Fibroblast of upper back skin (primary cell): ENCODE measurements at places on chromosomes 16 and 17.

- no peak for DNase-seq
Observed at GRCh38 chr17:68228817-68229570, 18.8 kb upstream of the AMZ2 start.

DNA sequence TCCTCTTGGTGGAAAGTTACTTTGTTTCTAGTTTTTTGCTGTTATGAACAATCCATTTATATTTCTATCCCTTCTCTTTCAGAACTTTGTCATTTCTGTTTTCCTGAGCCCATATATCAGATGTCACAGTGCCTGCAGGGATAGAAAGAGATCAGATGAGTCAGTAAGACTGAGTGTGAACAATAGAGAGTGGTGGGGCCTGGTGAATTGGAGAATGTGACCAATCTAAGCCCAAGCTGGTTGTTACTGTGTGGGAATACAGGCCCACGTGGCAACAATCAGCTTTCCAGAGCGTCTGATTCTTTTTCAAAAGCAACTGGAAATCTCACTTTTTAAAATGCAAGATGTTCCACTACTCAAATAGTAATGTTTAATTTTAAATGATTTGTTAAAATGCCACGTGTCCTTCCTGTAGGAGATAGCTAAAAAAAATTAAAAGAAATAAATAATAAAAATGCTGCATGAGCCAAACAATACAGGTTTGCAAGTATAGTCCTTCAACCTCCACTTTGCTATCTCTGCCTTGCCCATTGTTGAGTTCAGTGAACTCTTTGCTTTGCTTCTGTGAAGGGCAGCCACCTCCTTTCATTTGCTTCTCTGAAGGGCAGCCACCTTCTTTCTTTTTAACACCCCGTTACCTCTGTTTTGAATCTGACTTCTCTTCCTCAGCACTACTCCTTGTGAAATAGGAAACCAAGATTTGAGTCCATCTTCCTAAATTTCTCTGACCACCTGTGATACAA, 9.6 kb downstream of the DCTN5 start:
- DNase-seq: no peak

- no peak for DNase-seq
Observed at GRCh38 chr16:1680361-1680760, 2.3 kb downstream of the JPT2 start.

GRCh38 chr17:4130715-4131114, 12.1 kb downstream of the ZZEF1 start:
- peak; percentile 31 for DNase-seq

DNA sequence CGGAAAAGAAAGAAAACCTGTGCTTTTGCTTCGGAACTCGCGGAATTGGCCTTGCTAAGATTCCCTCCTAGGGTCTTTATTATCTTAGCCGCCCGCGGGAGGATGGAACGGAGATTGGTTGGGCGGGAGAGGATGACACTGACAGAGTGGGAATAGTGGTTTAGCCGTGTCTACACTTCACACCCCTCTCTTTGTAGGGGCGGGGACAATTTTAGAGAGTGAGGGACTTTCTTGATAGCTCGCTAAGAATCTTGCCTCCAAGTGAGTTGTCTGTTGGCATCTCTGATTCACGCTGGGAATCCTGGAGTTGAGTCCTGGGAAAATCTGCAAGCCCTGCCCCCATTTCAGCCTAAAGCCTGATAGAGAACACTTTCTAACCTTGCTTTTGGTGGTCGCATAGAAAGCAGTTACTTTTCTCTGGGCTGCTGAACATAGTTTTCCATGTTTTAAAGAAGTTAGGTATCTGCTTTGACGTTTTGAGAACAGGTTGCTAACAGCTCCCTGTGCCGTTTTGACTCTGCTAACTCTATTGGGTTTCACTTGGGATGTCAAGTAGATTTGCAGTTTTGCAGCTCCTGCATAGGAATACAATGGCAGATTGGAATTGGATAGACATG, 697 bp downstream of the NOL11 start:
- DNase-seq: peak; percentile 41

DNA sequence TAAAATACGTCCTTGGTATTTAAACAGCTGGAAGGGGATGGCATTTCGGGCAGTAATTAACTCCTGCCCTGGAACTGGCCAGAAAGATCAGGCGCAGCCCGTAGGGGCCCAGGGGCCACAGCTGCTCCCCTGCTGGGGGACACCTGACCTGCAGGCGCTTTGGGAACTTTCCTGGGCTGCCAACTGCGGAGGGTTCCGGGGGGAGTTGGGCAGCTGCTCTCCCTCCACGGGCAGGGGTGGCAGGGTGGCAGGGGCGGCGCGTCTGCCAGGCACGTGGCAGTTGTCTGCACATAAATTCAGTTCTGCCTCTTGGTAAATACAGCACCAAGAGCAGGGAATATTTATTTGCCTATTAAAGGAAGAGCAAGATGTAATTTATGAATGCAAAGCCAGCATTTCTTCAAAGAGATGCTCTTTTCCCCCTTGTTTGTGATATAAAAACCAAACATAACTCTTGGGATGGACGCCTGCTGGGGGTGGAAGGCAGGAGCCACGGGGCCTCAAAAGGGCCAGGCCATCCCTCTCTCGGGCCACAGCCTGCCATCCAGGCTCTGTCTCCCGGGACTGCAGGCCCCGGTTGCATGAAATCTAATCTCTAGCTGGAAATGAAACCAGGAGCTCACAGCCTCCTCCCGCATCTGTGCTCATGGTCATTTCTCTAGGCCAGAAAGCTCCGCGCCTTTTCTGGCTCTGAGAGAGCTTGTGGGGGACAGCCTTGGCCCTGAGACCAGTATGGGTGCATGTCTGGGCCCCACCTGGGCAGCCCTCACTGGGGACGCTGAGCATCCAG, 29.9 kb upstream of the CHMP6 start:
- no peak for DNase-seq

DNA sequence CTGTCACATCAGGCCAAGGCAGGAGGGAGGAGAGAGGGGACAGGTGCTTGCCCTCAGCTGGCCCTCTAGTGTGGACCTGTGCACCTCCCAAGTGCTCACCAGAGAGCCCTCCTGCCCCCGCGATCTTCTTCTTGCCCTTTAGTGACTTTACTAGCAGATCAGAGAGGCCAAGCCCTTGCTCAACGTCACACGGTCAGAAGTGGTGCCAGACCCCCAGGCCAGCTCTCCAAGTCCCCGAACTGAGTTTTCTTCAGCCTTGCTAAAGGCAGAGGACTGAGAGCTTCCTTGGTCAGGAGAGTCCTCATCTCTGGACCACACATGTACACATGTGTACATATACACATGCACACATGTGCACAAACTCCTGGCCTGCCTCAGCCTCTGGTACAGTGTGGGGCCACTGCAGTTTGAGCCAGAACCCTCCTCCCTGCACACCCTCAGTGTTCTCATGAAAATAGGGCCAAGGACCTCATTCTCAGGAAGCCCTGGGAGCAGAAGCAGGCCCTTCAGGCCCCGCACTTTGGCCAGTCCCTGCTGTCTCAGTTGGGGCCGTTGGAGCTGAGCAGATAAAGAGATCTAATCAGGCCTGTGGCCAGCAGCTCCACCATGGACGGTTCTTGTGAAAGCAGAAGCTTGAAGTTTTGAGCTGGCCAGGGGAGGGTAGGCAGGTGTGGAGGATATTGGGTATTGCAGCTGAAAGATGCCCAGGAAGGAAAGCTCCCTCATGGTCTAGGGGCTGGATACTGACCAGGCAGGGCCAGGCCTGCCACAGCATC, 7.4 kb upstream of the EPX start:
- no peak for DNase-seq

DNA sequence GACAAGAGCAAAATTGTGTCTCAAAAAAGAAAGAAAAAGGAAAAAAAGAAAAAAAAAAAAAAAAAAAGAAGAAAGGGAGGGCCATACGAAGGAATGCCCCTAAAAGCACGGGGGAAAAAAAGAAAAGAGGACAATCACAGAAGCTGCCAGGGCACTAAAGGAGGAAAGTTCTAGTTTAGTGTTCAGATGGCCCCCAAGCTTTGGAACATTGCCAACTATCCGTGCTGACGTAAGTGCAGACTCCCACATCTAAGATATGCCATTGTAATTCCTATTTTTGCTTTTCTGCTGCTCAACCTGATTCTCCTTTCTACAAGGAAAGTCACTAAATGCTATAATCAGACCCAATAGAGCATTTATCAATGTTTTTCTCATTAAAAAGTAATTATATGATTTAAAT, 842.1 kb downstream of the KCNJ2 start:
- DNase-seq: no peak

DNA sequence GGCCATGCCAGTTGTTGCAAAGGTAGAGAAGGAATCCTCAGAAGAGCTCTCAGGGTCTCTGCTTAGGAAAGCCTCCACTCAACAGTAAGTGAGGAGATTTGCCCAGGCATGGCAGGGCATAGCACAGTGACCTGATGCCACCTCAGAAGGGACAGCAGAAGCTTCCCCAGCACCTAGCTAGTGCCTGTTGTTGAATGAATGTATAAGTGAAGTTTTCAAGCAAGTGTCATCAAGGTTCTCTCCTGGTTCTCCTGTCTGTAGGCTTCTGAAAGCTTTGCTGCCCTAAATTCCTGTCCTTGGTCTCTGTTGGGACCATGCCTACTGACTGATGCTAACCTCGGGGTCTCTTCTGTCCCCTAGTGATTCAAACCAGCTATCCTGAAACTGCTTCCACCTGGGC, 114.9 kb upstream of the TBX2 start:
- DNase-seq: no peak

- DNase-seq: peak; percentile 24
Observed at GRCh38 chr17:65656390-65657250, 95.2 kb upstream of the AXIN2 start.
